D721Med (cell line): ENCODE measurements at places on chromosomes 4 and X.

DNA sequence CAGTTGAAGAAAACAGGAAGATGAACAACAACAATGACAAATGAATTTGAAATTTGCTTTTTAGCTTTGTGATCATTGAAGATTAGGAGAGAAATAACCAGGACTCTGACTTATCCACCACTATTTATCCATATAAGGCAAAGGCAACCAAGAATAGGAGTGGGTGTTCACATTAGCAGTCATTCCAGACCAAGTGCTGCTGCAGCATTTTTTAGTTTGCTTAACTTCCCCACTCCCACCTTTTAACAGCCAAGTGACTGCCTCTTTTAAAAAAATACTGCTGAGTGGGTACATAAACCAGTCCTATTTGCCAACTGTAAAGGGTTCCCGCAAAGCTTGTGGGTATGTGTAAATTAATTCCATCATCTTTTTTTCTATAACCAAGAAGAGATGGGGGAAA is 230.9 kb downstream of the IQCM start:
- no peak for DNase-seq

GRCh38 chr4:82784681-82785610 is 13.7 kb downstream of the SCD5 start:
- no peak for DNase-seq

DNA sequence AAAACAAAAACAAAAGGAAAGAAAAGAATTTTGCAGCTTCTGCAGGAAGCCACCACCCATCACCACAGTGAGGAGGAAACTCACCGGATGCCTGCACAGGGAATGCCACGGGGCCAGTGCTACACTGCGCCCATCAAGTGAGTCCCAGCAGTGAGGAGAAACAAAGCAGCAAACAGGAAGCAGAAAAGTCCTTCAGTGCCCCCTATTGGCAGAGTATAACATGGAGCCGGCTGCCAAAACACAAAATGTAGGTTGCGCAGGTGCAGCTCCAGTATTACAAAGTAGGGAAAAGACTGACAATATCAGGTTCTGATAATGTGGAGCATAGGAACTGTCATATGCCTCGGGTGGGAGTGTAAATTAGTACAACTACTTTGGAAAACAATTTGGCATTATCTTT is 23.3 kb upstream of the SCML2 start:
- no peak for DNase-seq

DNA sequence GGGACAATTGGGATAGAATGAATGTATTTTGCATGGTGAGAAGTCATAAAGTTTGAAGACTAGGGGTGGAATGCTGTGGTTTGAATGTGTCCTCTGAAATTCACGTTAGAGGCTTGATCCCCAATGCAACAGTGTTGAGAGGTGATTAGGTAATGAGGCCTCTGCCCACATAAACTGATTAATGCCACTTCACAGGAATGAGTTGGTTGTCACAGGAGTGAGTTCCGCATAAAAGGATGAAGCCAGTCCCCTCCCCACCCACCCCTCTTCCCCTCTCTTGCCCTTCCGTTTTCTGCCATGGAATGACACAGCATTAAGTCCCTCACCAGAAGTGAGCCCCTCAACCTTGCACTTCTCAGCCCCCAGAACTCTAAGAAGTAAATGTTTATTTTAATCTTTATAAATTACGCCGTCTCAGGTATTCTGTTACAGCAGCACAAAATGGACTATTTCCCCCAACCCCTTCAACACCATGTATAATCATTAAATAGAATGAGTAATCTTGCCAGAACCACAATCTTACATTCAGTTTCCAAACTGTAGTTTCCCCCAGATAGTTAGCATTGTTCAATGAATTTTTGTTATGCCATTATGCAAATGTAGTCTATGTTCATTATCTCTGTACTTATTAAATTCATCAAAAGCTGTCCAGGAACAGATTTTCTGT is 5.5 kb upstream of the MMAA start:
- DNase-seq, result no peak

GRCh38 chrX:1222531-1223241 is 10.2 kb upstream of the CRLF2 start:
- DNase-seq, result no peak

GRCh38 chr4:182145334-182145905 is 97.8 kb upstream of the TENM3 start:
- DNase-seq, result no peak

- no peak for DNase-seq
These were observed 80.9 kb downstream of the RFC1 start for GRCh38 chr4:39285111-39285795.

DNA sequence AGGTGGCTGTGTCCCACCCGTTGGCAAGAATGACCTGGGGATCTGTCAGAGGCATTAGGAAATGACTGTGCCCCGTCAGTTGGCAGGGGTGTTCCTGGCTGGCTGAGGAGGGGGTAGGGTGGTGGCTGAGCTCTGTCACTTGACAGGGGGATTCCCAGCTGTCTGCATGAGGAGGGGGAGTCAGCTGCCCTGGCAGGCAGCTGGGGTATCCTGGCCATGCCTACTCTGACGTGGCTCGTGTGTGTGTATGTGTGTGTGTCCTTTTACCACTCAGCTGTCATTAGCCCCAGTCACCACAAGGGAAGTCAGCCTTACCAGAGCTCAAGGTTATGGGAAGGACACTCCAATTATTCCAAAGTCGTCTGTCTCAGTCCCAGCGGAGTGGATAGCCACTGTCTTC is 93.2 kb downstream of the EFNB1 start:
- no peak for DNase-seq

DNA sequence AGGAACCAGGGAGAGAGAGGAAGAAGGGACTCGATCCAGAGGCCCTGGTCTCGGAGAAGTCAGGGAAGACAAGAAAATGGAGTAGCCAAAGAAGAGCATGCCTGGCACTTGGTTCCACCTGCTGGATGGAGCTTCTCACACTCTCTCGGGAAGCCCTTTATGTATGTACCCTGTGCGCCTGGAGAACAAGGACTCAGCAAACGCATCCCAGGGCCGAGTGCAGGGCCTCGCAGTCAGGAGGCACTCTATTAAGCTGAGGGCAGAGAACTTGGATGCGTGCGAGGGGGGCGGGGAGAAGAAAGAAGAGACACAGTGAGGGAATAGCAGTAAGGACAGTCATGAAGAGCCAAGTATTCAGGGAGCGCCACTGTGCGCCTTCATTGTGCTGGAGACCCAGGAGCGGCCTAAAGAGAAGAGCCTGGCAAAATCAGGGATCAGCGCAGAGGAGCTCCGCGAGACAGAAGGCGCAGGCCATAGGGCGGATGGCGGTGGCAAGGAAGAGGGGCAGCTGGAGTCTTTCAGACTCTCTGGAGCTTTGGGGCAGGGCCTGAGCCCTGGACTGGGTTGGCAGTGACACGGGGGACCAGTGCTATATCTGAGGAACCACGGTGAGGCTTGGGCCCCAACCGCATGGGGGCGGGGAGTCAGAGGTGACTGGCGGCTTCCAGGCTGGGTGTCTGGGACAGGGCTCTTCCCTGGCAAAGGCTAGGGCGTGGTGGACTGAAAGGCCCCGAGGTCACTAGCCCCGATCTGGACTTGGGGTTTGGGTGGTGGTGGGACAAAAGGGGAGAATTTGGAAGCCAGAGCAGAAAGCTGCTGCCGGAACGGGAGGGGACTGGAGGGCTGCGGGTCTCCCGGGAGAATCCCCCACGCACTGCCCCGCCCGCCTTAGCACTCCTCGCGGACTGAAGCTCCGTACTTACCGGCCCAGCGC is 1.9 kb upstream of the SEPTIN6 start:
- DNase-seq, result no peak

DNA sequence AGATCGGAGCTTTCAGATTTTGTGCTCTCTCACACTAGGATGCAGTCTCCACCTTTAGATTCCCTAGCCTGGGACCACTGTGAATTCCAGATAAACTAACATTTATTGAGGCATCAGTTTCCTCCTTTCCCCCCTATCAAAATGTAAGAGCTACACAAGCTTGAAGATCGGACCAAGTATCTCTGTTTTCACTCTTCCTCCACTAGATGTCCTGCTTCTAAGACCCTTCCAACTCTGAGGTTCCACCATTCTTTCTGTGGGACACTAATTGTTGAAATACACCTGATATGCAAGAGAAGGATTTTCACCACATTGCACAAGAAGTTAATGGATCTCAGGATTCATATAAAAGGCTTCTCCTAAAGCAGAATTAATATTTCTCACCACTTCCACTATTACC is 43.0 kb upstream of the PHOX2B start:
- no peak for DNase-seq

GRCh38 chr4:71545168-71545567 is 206.3 kb downstream of the SLC4A4 start:
- DNase-seq, result no peak

DNA sequence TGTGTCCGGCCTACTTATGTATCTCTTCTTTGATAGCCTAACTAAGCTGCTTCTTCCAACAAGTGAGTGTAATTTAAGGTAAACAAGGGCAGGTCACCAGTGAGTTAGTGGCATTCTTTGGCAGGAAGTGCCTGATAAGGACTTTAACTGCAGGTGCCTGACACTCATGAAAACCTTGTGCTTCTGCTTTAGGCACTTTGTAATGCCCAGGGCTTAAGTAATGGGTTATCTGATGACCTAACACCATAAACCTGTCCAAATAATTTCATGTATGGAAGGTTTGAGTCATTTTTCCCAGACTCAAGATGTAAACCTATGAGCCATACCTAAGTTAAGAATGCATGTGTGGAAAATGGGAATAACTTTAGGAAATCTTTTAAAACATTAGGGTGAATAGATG is 43.0 kb downstream of the BCOR start:
- DNase-seq, result no peak

DNA sequence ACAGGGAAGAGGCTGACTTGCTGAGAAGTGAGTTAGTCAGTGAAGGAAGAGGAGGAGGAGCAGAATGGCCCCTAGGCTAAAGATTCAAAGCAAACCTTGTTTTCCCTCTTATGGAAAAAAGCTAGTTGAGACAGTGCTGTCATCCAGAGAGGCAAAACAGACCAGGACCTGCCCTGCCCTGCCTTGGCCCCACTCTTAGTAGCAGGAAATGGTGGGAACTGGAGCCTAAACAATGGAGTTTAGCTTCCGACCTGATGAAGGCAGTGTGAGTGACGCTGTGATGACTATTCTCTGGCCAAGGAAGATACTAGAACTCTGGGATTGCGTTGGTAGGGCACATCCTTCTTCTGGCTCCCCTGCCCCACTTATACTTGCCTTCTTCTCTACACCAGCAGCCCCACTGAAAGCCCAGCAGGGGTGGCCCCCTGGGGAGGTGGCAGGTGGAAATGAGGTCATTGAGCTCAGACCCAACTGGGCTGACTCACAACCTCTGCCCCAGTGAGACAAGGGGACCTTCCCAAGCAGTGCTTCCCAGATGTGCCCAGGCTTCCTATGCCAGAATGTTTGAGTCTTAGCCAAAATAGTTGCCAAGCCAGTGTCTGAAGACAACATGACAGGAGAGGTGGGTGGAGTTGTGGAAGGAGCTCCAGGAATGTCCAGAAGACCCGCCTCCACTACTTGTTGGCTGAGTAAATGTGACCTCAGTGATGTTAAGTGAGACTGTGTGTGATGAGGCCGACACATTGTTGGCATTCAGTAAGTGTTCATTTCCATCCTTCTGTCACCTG is 38.8 kb downstream of the MSN start:
- DNase-seq, result no peak

DNA sequence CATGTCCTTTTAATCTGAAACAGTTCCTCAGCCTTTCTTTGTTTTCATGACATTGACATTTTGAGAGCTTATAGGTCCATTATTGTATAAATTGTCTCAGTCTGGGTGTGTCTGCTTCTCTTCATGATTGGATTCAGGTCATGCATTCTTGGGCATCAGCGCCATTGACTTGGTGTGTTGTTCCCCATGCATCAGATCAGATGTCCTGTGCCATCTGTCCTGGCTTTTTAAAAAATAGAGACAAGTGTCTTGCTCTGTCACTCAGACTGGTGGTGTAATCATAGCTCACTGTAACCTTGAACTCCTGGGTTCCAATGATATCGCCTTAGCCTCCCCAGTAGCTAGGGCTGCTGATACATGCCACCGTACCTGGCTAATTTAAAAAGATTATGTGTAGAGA is 55.7 kb downstream of the TBC1D14 start:
- no peak for DNase-seq

DNA sequence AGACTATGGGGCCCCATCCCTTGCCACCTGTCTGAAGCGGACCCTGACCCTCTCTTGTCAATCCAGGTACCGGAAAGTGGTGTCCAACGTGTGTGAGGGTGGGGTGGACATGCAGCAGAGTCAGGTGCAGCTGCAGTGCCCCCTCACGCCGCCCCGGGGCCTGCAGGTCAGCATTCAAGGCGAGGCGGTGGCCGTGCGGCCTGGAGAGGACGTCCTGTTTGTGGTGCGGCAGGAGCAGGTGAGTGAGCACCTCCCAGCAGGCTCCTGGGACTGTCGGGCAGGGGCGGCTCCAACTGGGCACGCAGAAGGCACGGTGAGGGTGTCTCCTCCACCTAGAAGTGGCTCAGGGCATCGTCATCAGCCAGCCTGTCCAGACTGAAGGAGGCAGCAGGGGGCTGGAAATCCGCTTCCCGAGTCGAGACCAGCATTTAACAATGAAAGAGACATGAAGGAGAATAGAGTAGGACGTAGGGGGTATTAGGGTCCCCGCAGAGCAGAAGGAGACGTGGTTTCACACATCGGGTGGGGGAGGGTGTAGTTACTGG is 221.6 kb downstream of the AFAP1 start:
- DNase-seq, result no peak

GRCh38 chr4:158793021-158793420 is 24.2 kb downstream of the FNIP2 start:
- no peak for DNase-seq

GRCh38 chr4:92970996-92971395 is 667.2 kb downstream of the GRID2 start:
- no peak for DNase-seq

DNA sequence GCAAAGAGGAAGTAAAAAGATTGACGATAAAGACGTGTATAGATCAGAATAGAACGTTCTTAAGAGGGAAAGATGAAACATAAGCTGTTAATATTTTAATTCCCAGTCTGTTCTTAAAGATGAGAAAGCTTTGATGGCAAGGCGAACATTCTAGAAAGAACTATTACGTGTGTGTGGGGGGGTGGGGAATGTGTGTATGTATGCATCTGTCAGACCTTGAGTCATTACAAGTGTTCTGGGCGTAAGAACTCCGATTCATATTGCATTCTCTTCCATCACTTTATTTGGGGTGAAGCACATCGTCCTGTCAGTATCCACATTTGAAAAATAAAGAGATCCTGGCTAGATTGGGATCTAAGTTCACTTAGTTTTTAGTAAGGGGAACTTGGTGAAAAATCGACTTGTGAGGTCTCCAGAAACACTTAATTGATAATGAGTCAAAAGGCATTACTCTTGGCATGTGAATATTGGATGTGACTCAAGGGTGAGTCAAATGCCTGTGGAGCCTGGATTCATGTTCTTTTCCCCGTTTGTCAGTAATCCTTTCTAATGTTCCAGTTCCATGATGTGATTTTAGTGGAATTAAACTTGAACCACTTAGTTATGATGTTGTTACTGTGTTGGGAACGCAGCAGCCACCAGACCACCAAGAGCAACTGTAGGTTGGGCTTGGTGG is 3.1 kb downstream of the SMS start:
- no peak for DNase-seq

DNA sequence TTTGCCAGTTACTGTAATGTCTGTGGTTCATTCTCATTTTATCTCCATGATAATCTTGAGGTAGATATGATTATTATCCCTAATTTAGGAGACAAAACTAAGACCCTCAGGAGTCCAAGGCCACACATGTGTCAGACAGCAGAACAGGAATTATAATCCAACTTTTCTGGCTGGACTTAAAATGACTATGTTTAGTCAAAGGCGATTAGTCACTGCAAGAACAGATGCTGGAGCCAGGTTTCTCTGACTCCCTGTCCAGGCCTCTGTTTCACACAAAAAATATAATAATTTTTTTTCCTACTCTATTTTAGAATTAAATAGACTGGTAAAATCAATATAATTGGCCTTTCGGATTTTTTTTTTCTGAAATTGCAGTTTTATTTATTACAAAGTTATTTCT is 56.7 kb upstream of the TMEM131L start:
- no peak for DNase-seq
